ENCODE measurements at places on chromosomes 2 and 18. TPM values are rescaled to one million over a fixed set of nuclear protein-coding genes. Genes with fewer than 3 reads are reported as not detected.

Gene MAP2
- 63.3 TPM for total RNA-seq

Gene CASP10
- total RNA-seq = 1.0 TPM

Gene TOGARAM2
- total RNA-seq = 0.73 TPM

Gene SDC1
- 62.6 TPM for total RNA-seq

GRCh38 chr2:146037334-146037870 lies 1517.5 kb upstream of the ZEB2 start:
- DNase-seq = peak; percentile 20

GRCh38 chr2:136225950-136226835 lies 108.2 kb upstream of the CXCR4 start:
- peak; percentile 82 for DNase-seq

DNA sequence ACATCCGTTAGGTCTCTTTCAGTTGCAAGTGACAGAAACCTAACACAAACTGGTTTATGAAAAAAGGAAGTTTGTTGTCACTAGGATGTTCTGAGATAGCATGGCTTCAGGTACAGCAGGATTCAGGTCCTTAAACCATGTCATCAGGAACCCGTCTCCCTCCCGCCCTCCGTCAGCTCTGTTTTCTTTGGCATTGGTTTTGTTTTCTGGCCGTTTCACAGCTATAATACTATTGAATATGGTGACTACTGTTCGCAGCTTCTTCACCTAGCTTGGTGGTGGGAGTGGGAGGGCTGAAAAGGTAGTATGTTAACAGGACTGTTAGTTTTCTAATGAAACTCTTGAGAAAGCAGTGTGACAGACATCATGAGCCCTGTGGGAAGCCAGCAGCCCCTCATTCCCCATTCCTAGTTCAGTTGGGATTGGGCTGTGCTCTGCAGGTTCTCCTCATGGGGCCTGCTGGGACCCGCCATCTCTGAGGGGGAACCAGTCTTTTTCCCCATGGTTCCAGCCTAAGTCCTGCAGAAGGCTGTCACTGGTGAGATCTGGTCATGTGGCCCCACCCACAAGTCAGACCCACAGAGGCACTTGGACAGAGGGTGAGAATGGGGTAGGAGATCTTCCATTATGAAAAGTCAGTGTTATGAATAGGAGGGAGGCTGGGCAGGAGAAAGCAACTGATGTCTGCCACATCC lies 12.1 kb downstream of the PTMA start:
- DNase-seq = no peak

DNA sequence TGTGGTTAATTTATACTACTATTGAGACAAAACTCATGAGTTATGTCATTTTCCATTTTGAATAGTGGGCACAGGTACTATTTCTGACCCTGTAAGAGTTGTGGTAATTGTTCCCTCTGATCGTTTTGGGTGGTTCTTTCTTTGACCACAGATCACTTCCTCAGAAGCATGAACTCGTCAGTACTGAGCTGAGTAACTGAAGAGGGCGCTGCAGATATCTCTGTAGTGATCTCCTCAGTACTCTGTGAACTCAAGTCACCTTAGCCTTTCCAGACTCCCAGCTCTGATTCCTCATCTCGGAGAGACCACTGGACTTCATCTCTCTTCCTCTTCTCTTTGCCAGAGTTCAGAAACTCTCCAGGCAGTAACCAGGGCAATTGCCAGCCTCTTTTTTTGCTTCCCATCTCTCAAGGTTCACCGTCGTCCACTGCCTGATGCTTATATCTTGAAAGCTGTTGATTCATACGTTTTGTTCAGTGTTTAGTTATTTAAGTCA lies 9.4 kb upstream of the IL1RL1 start:
- no peak for DNase-seq

Data from SJCRH30 (cell line).